ENCODE measurements at places on chromosomes 3 and 15. TPM values are rescaled to one million over a fixed set of nuclear protein-coding genes. Genes with fewer than 3 reads are reported as not detected.

The ZNF501 gene
- total RNA-seq = 3.8 TPM

The ZNF774 gene
- 0.69 TPM for total RNA-seq

The NTRK3 gene
- not detected for total RNA-seq

- no peak for DNase-seq
Measured at GRCh38 chr15:46941241-46941640, 776.1 kb upstream of the SEMA6D start.

GRCh38 chr3:115644391-115644790 is 21.1 kb downstream of the GAP43 start:
- no peak for DNase-seq

GRCh38 chr15:96958721-96959120 is 628.2 kb downstream of the NR2F2 start:
- DNase-seq = no peak

Data from NCI-H460 (cell line).